Lower leg skin (tissue), 4 donors: ENCODE measurements at places on chromosomes 1 and 21. TPM values are rescaled to one million over a fixed set of nuclear protein-coding genes. Genes with fewer than 3 reads are reported as not detected.

The MSH4 gene
- total RNA-seq, result not detected

The TMPRSS3 gene
- 0.19 TPM for total RNA-seq

The PM20D1 gene
- 6.5 TPM for total RNA-seq

The TMEM82 gene
- total RNA-seq, result not detected

The RBM15 gene
- 37.1 TPM for total RNA-seq

The CYP4A22 gene
- total RNA-seq, result not detected

The FMO1 gene
- 1.1 TPM for total RNA-seq

The DMRTA2 gene
- 0.23 TPM for total RNA-seq

The PHC2 gene
- total RNA-seq, result 70.2 TPM

The LYPD8 gene
- not detected for total RNA-seq

The SYTL1 gene
- total RNA-seq, result 221 TPM

The S100A2 gene
- 71.5 TPM for total RNA-seq

The FCRL2 gene
- not detected for total RNA-seq

The CA14 gene
- total RNA-seq, result 0.65 TPM

The S100A9 gene
- total RNA-seq, result 31.1 TPM

The INSRR gene
- total RNA-seq, result not detected

The RBP7 gene
- total RNA-seq, result 18.4 TPM

The B3GALT6 gene
- total RNA-seq, result 17.6 TPM

The CGN gene
- 33.6 TPM for total RNA-seq

The FMOD gene
- total RNA-seq, result 26.0 TPM

The AMPD1 gene
- total RNA-seq, result not detected

The CD2 gene
- total RNA-seq, result 0.78 TPM

The TMEM52 gene
- total RNA-seq, result 3.4 TPM

The SPRR2B gene
- total RNA-seq, result not detected

The PGLYRP3 gene
- 63.1 TPM for total RNA-seq

The PLA2G2C gene
- total RNA-seq, result not detected

The KLF17 gene
- not detected for total RNA-seq

The OR2T2 gene
- not detected for total RNA-seq

The ADAMTS4 gene
- 2.7 TPM for total RNA-seq

The GRIK3 gene
- total RNA-seq, result 0.04 TPM

The SLC5A9 gene
- 2.4 TPM for total RNA-seq

The OR10Z1 gene
- not detected for total RNA-seq

The DCST2 gene
- total RNA-seq, result 5.0 TPM

The PLA2G4A gene
- total RNA-seq, result 15.3 TPM

The DESI2 gene
- 30.2 TPM for total RNA-seq

The ARHGAP29 gene
- 31.9 TPM for total RNA-seq

The FAM3B gene
- 4.6 TPM for total RNA-seq

The S100A3 gene
- total RNA-seq, result 78.2 TPM

The CAMSAP2 gene
- total RNA-seq, result 41.3 TPM

The GJB5 gene
- total RNA-seq, result 156 TPM

The TMEM125 gene
- 13.6 TPM for total RNA-seq

The CYYR1 gene
- total RNA-seq, result 16.4 TPM

The CENPF gene
- total RNA-seq, result 3.5 TPM

The C4BPB gene
- not detected for total RNA-seq

The RIMS3 gene
- 3.1 TPM for total RNA-seq

The PLA2G2D gene
- total RNA-seq, result not detected

The ACP6 gene
- 13.0 TPM for total RNA-seq

The ZNF683 gene
- not detected for total RNA-seq

The TPTE gene
- total RNA-seq, result not detected

The PRDM16 gene
- total RNA-seq, result 0.08 TPM

The NBPF20 gene
- 0.67 TPM for total RNA-seq

The NEK2 gene
- total RNA-seq, result 3.7 TPM

The IL19 gene
- total RNA-seq, result not detected

The COL8A2 gene
- 4.8 TPM for total RNA-seq

The HSF2BP gene
- total RNA-seq, result 0.39 TPM

The S100A7A gene
- total RNA-seq, result not detected
